ENCODE measurements at places on chromosomes 11 and 22. TPM values are rescaled to one million over a fixed set of nuclear protein-coding genes. Genes with fewer than 3 reads are reported as not detected.

DNA sequence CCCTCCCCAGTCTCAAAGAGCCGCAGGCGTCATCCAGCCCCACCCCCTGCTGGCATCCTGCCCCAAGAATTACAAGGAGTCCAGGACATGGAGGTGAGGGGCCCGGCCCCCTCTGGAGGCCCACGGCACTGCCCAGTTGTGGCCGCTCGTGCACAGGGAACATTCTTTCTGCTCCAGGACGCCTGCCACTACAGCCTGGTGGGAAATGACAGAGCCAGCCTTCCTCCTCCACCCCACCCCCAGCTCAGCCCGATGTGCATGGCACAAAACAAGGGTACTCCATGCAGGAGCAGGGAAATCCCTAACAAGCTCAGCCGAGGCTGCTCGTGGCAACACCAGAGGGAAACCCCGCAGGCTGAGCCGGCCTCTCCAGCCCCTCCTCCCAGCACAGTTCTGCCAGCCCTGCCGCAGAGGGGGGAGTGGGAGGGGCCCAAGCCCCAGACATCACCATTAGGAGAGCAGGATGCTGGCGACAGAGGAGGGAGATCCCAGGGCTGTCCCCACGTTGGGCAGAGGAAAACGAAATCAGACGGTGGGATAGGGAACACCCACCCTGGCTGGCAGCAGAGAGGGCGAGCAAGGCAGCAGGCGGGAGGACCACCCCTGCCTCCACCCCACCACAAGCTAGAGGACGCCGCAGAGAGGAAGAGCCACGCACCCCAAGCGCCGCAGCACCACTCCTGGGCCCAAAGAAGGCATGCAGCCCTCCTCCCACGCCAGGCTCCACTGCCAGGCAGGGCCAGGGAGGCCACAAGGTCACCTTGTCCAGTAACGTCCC is 10.0 kb downstream of the IGSF9B start:
- DNase-seq = no peak

DNA sequence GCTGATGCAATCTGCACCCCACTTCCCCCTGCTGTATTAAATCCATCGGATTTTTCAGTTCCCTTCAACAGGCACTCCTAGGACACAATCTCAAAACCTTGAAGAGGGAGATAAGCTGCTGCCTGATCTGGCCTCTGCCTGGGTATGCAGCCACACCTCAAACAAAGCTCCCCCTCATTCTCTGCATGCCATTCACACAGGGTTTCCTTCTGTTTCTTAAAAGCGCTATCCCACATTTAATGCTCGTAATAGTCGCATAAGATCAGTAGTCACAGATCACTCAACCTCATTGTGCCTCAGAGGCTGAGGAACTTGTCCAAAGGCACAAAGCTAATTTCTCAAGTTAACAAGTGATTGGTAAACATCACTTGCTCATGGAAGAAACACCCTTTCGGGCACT is 34.0 kb downstream of the UQCR10 start:
- no peak for DNase-seq

The SLC37A4 gene
- 11.1 TPM for total RNA-seq

The OR10A2 gene
- total RNA-seq = not detected

DNA sequence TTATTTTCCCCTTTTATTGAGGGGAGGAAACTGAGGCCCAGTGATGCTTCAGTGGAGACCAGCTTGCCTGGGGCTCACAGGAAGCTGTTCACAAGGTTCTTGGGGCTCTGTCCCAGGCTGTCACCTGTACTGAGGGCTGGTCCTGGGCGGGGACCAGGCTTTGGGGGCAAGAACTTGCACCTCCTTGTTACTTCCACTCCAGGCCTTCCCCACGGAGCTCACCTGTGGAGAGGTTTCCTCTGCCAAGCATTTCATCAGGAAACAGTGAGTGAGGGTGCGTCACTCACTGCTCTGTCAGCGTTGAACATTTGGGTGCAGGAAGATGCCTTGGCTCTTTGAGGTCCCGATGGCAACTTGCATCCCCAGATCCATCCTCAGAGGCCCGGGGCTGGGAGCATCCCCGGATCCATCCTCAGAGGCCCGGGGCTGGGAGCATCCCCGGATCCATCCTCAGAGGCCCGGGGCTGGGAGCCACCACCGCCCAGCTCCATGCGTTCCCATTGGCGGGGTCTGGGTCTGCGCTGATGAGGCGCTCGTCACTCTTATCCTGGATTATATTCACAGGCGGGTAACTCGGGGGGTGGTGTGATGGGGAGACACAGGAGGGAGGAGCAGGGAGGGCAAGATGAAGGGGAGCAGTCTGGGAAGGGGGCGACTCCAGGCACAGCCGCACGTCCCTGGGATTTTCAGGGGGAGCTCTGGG is 1.4 kb upstream of the SMIM38 start:
- no peak for DNase-seq

The CCDC89 gene
- 4.4 TPM for total RNA-seq

The SCGB1A1 gene
- total RNA-seq = not detected

The GPHA2 gene
- total RNA-seq = not detected

GRCh38 chr11:77547863-77548551 is 41.7 kb upstream of the AQP11 start:
- peak; percentile 86 for DNase-seq

DNA sequence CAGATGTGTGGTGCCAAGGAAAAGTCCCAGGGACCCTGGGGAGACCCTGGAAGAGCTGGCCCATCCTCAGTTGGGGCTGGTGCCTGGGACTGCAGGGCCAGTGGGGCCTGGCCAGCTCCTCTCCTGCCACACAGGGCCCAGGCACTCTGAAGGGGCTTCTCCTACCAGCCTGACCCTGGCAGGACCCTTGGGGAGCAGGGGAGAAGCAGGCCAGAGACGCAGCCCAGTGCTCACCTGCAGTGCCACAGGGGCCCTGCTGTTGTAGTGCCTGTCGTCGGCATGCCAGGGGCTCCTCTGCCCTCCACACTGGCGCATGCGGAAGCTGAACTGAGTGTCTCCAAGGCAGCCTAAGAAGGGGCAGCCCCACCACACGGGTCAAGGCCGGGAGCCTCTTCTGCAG is 9.1 kb downstream of the DENND6B start:
- DNase-seq = no peak

The CHRNA10 gene
- total RNA-seq = 0.51 TPM

GRCh38 chr11:12086271-12087074 is 23.9 kb upstream of the MICAL2 start:
- DNase-seq = peak; percentile 97

- no peak for DNase-seq
These were observed 8.1 kb upstream of the SLC22A12 start for GRCh38 chr11:64582885-64583284.

DNA sequence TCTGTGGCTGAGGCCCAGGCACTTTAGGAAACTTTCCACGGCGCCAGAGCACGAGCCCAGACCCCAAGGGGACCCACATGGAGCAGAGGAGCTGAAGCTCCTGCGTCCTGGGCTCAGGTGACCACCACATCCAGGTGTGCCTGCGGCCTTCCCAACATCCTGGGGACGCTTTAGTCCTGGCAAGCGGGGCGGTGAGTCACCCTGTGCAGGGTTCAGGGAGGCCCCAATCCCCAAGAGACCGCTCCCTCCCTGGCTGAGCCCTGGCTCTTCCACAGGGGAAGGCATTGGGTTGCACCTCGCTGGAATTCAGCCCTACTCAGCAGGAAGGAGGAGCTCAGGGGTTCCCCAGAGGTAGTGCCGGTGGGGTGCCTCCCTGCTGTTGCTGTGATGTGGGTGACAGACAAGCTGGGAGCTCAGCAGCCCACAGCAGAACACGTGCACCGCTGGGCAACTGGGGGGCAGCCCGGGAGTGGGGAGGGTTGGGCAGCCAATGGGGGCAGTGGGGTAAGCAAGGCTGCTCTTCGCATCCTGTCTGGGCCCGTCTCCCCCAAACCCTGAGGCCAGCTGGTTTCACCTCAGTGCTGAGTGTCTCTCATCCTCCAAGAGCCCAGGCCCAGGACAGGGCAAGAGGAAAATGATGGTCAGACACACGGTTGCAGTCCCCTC is 802.8 kb downstream of the BRD1 start:
- no peak for DNase-seq

GRCh38 chr11:114606003-114606801 is 10.6 kb upstream of the NXPE4 start:
- DNase-seq = peak; percentile 34

The SGSM1 gene
- total RNA-seq = not detected

- DNase-seq = no peak
These were observed 1.4 kb upstream of the GAL3ST1 start for GRCh38 chr22:30575859-30576258.

DNA sequence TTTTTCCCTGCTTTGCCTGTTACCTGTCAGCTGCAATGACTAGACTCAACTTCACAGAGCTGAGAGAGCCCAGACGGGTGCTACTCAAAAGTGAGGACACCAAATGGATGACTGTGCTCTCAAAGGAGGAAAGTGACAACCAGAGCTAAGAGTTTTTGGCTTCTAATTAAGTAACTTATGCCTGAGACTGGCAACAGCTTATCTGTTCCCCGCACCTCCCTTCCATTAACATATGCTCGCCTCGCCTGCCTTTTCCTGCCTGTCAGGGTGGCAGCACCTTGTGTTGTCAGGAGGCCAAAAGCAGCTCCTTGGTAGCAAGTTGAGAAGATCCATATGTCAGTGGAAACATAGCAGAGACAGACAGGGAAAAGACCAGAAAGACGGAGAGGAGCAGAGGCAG is 573.9 kb upstream of the KIRREL3 start:
- no peak for DNase-seq

All from GM23248 (cell line).